ENCODE measurements at places on chromosomes 2 and 18.

DNA sequence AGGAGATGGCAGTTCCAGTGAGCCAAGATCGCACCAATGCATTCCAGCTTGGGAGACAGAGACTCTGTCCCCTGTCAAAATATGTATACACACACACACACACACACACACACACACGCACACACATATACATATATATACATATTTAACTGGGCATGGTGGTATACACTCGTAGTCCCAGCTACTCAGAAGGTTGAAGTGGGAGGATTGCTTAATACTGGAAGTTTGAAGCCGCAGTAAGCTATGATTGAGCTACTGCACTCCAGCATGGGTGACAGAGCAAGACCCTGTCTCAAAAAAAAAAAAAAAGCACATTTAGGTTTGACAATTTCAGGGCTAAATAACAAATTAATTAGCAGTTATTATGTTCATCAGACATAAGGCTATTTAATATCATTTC lies 36.0 kb upstream of the ATIC start:
- no peak for DNase-seq

- no peak for DNase-seq
These were observed 306.4 kb downstream of the LPIN1 start for GRCh38 chr2:12052796-12053195.

DNA sequence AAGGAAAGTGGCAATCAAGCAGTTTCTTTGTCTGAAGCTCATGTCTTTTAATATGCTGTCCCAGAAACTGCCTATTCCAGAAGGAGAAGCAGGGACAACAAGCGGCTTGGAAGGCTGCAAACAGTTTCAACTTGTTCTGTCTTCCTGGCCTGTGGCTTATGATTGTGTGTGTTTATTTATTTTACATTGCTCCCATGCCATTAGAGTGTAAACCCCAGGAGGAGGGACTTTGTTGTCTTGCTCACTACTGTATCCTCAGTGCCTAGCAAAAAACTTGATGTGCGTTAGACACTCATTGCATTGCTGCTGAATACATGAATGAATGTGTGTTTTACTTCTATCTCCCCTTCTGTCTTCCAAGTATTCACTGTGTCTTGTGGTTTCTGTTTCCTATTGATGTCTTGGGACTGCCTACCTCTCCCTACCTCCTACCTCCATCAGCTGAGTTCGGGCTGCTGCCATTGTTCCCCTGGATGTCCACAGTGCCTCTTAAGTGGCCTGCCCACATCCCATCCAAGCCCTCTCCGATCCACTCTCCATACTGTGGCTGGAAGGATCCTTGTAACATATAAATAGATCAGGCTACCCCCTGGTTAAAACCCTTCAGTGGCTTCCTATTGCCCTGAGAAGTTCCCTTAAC lies 261.4 kb downstream of the DYSF start:
- no peak for DNase-seq

- DNase-seq, result no peak
These were observed 3.6 kb downstream of the METTL21A start for GRCh38 chr2:207621501-207622039.

GRCh38 chr2:231780123-231780908 lies 766 bp downstream of the PDE6D start:
- no peak for DNase-seq

DNA sequence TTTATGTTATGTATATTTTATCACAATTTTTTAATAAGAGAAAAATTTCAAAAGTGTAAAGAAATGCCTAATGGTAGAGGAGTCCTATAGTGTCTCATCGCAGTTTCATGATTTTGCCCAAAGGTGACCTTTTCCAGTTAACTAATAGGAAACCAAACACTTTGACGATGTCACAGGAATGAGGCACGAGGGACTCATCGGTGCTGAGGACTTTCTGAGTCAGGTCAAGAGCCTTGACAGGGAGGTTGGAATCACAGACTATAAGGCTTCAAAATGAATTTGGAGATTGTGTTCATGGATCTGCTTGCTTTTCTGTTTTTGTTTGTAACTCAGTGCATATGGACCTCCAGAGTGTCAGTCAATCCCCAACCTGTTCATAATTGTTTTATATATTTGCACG lies 15.1 kb upstream of the RTTN start:
- no peak for DNase-seq

- DNase-seq, result no peak
These were observed 30.2 kb downstream of the KYNU start for GRCh38 chr2:142907653-142908052.

GRCh38 chr2:177193240-177193639 lies 19.4 kb upstream of the HNRNPA3 start:
- no peak for DNase-seq

- DNase-seq, result no peak
These were observed 515.0 kb downstream of the TMEM182 start for GRCh38 chr2:103276869-103277268.

GRCh38 chr2:211846714-211847113 lies 691.9 kb downstream of the ERBB4 start:
- DNase-seq, result no peak

- DNase-seq, result no peak
These were observed 3.4 kb downstream of the COLEC11 start for GRCh38 chr2:3598197-3598910.

DNA sequence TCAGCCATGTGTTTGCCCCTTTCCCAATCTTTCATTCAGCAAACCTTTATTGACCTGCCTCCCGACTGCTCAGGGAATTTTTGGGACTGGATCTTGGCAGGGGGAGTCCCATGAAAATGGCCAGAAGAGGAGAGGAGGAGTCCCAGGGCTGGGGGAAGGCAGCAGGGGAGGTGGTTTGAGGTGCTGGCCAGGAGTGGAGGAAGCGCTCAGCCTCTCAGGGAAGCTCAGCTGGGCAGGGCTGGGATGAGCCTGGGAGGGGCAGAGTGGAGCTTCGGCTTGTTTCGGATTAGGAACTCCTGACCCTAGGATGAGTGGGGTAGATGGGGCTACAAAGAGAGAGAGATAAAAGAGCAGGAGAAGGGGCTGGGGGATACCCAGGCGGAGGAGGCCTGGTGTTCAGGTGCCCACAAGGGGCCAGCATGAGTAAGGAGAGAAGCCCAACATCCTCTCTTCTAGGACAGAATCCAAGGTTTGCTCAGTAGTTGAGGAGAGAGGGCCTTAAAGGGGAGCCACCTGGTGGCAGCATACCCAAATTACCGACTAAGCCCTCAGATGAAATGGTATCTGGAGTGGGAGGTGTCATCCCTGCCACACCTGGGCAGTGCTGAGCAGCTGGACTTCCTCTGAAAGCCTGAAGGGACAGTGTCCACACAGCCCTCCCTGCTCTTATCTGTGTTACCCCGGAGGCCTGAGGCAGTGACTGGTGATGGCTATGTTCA lies 91.1 kb downstream of the INHBB start:
- DNase-seq, result no peak

DNA sequence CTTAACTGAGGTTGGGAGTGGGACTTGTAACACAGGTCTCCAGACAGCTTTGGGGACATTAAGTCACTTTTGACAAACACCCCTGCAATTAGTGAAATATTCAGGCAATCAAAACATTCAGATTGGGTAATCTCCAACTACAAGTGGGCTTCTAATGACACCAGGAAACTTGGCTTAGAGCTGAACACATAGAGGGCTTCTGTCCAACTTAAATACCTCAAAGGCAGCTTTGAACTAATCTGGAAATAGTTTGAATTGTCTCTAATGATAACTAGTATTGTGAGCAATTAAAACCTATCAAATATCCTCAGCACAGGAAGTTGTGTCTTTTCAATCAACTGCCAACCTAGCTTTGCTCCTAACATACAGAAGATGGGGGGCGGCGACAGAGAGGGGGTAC lies 5.1 kb upstream of the ASPRV1 start:
- DNase-seq, result no peak

DNA sequence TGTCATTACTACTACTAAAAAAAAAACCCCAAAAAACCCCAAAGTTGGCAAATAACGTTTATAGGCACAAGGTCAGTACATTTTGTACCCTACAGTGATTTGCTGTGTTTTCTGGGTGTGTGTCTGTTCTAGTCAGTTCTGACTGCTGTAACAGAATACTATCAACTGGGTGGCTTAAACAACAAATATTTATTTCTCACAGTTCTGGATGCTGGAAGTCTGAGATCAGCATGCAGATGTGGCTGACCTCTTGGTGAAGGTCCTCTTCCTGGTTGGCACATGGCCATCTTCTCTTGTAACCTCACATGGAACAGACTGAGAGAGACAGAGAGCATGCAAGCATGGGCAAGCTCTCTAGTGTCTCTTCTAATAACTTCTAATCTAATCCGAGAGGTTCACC lies 103.1 kb downstream of the CERS6 start:
- DNase-seq, result peak; percentile 20

Measured in CMK (cell line).